Epithelial cell of prostate (primary cell): ENCODE measurements at places on chromosomes 13 and 19.

DNA sequence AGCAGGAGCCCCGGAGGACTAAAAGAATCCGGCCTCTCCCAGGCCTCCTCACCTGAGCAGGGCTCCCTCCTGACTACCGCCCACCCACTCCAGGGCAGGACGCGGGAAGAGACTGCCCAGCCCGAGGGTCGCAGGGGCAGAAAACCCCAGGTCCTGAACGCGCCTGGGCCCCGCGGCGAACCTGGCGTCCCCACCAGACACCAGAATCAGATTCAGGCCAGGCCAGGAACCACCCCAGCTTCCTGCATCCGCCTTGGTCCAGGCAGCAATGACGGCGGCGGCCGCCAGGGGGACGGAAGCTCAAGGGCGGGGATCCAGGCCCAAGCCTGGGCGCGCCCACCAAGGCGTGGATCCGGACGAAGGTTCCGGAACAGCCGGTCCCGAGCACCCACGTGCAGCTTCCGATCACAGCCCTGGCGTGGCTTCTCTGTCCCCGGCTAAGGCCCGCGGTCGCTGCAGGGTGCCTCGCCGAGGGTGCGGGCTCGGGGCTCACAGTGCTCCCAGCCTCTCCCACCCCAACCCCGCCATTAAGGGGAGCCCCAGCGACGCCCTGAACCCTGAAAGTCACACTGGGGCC, 3.6 kb downstream of the LGALS7 start:
- DNase-seq, result no peak

- DNase-seq, result no peak
Measured at GRCh38 chr13:67090856-67091255, 139.3 kb downstream of the PCDH9 start.

- no peak for DNase-seq
Measured at GRCh38 chr13:69274231-69274630, 833.4 kb upstream of the ATXN8OS start.

- DNase-seq, result no peak
Measured at GRCh38 chr13:111895896-111896821, 170.8 kb upstream of the SOX1 start.

- no peak for DNase-seq
Measured at GRCh38 chr13:31818236-31818635, 78.9 kb downstream of the RXFP2 start.

- peak; percentile 90 for DNase-seq
Measured at GRCh38 chr19:11091703-11092153, 2.5 kb downstream of the LDLR start.

DNA sequence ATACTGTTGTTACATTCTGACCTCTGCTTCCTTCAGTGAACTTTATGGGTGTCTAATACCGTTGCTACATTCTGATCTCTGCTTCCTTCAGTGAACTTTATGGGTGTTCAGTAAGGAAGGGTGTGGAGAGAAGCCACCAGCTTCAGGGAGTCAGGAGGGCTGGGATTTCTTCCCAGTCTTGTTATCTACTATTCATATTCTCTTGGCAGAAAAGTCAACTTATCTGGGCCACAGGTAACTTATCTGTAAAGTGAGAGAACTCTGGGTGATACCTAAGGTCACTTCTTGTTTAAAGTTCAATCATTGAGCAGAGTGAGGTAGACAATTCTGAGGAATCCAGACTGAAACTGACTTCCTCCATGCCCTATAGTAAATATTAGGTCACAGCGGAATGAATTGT, 71.2 kb upstream of the STK24 start:
- DNase-seq, result no peak

GRCh38 chr19:58345558-58345957, 7.7 kb downstream of the A1BG start:
- no peak for DNase-seq

GRCh38 chr13:70612881-70613280, 504.6 kb upstream of the KLHL1 start:
- DNase-seq, result no peak

GRCh38 chr19:19540064-19540714, 2.1 kb downstream of the CILP2 start:
- peak; percentile 5 for DNase-seq

DNA sequence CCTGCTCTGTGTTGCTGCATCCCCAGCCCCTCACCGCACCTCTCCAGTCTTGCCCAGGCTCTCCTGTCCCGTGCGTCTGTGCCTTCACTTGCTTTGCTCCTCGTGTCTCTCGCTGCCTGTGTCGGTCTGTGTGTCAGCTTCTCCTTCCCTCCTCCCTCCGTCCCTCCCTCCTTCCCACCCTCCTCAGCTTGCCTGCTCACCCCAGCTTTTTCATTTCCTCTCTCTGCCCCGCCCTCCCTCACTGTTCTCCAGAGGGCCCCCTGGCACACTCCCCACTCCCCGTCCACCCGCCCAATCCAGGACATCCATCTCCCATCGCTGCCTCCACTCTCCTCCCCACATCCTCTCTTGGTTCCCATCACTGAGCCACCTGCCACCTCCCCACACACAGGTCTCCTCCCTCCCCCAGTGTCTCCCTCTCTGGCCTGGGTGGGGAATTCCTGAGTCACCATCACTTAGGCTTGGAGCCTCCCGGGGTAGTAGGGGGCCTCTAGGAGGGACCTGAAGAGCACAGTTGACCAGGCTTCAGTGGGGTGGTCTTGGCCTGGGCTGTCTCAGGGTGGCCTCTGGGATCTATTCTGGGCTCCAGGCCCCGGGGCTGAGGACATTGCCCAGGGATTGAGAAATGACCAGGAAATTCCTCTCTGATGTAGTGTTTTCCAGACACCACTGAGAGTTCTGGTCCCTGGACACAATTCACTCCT, at the start of gene PTGIR:
Gene PTGIR (minus strand): TSS at position 132 of the 704 bp plus-strand sequence. CDS start 864 bp downstream, outside the sequence.
- DNase-seq, result no peak

DNA sequence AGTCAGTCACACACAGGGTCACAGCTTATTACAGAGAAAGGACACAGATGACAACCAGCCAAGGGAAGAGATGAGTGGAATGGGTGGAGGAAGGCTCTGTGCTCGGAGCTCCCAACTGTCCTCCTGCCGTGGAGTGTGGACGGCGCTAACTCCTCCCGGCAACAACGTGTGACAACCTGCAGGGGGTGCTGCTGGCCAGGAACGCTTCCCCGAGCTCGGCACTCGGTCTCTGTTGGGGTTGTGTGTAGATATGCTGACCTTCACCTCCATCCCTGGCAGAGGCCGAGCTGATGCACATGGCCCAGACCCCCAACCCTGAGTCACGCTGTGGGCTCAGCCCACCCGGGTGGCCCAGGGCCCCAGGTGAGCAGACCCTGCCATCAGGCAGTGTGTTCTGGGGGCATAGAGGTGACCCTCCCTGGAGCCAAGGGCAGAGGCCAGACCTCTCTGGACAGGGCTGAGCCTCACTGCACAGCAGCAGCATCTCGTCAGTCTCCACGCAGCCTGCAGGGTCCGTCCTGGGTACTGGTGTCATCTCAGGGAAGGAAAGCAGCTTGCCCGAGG, 14.1 kb downstream of the ZNF444 start:
- no peak for DNase-seq

GRCh38 chr13:79030513-79030912, 371.6 kb upstream of the OBI1 start:
- DNase-seq, result no peak

- no peak for DNase-seq
Measured at GRCh38 chr19:30207357-30207756, 164.8 kb upstream of the ZNF536 start.

- no peak for DNase-seq
Measured at GRCh38 chr13:31053896-31054295, 107.8 kb downstream of the HSPH1 start.

DNA sequence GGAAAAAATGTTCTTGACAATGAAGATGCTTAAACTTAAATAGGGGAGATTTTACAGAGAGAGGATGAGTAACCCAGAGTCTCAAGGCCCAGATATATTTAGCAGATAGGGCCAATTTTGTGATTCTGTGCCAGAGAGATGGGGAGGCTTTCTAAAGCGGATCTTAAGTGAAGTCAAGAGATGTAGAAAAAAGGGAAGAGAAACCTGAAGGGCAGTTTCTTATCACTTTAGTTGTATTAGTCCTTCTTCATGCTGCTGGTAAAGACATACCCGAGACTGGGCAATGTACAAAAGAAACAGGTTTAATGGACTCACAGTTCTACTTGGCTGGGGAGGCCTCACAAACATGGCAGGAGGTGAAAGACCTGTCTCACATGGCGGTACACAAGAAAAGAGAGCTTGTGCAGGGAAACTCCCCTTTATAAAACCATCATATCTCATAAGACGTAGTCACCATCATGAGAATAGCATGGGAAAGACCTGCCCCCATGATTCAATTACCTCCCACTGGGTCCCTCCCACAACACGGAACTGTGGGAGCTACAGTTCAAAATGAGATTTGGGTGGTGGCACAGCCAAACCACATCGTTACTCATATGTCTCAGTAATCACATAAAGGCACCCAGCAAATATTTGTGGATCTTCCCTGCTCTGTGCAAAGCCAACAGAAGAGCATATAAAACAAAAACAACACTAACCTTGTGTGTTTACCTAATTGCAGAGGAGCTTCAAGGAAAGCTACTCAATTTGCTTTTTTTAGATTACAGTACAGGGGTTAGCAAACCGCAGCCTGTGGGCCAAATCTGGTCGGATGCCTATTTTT, 102.6 kb upstream of the MYCBP2 start:
- peak; percentile 37 for DNase-seq

- DNase-seq, result no peak
Measured at GRCh38 chr19:28475525-28475924, 737.4 kb downstream of the UQCRFS1 start.

GRCh38 chr19:28424077-28424476, 788.9 kb downstream of the UQCRFS1 start:
- no peak for DNase-seq

- DNase-seq, result no peak
Measured at GRCh38 chr13:69551193-69551592, 556.4 kb upstream of the ATXN8OS start.

DNA sequence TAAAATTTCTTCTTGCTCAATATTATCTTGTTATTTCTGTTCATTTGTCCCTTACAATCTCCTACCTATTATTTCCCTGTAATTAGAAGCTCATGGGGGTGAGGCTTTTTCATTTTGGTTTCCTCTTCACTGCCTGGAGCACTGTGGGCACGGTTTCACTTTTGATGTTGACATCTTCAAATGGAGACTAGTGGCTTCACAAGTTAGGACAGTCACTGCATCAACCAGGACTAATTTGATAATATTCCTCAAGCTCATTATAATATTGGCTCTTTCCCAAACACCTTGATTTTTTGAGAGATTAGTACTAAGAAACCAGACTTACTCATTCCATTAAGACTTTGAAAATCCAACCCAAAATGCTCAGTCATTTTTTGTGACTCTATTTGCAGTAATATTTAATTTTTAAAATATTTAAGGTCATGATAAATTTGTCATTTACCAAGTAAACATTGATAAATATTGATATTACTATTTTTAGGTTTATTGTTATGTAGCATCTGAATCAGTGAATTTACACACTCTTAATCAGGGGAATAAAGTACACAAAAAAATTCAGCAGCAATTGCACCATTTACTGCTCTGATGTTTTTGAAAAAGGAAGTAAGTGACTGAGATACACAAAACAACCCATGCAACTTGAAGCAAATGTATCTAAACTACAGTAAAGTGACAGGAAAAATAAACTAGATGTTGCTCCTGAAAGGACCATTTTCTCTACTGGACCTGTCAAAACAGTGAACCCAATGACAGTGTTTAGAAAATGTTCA, 28.8 kb upstream of the RCBTB2 start:
- DNase-seq, result no peak
